ENCODE measurements at places on chromosomes 16 and 17. TPM values are rescaled to one million over a fixed set of nuclear protein-coding genes. Genes with fewer than 3 reads are reported as not detected.

DNA sequence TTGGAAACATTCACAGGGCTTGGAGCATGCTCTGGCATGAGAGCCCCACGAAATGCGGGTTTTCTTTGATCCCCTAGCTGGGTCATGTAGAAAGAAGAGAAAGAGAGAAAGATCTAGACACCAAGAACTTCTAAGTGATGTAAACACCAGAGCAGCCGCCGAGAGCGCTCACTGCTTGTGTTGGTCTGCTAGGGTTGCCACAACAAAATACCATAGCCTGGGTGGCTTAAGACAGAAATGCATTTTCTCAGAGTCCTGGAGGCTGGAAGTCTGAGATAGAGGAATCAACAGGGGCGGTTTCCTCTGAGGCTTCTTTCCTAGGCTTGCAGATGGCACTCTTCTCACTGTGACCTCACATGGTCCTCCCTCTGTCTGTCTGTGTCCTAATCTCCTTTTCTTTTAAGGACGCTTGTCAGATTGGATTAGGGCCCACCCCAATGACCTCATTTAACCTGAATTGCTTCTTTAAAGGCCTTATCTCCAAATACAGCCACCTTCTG is 139.5 kb downstream of the CYLD start:
- no peak for DNase-seq

- DNase-seq: no peak
These were observed 3.4 kb upstream of the CARD14 start for GRCh38 chr17:80166446-80166845.

- no peak for DNase-seq
These were observed 87.7 kb downstream of the C16orf95 start for GRCh38 chr16:87229230-87230188.

Gene PROCA1
- total RNA-seq: 9.4 TPM

Measured in prostate gland (tissue), 2 donors.